Fibroblast of skin of right biceps (primary cell): ENCODE measurements at places on chromosomes 13 and 19.

- peak; percentile 85 for DNase-seq
These were observed 8.3 kb upstream of the MZF1 start for GRCh38 chr19:58581227-58582141.

DNA sequence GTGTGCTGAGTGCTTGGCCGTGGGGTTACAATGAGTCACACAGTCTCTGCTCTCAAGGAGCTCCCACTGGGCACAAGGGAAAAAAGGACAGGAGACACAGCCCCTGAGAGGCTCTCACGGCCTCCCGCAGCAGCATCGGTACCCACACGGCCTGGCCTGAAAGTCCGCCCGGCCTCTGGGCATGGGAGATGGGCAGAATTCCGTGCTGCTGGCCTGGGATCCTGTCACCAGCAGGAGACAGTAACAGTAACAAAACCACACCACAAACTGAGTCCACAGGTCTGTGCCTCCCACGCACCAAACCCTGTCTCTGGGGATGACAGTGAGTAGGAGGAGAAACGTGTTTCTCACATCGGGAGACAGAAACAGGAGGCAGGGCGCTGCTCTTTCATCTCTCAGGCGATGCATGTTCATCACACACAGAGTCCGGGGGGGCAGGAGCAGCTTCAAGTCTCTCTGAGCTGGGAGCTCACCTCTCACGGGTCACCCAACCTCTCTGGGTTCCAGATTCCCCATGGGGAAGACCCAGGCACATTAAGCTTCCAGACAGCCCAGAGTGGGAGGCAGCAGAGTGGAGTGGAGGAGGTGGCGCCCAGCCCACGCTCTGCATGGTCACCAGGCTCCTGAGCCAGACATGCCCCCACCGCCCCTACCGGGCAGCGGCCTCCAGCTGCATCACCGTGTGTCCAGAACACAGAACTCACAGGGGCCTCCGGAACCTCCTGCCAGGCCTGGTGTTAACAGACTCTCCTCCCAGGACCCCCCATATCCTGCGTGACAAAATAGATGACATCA is 124.7 kb upstream of the VSTM2B start:
- DNase-seq, result no peak

- DNase-seq, result peak; percentile 26
These were observed 7.1 kb upstream of the DOCK6 start for GRCh38 chr19:11269408-11269807.

- DNase-seq, result no peak
These were observed 376.7 kb downstream of the LIG4 start for GRCh38 chr13:107838588-107839161.

GRCh38 chr13:101085551-101085950 is 330.8 kb downstream of the NALCN start:
- DNase-seq, result no peak

GRCh38 chr13:110294146-110294545 is 12.8 kb downstream of the COL4A1 start:
- DNase-seq, result no peak

DNA sequence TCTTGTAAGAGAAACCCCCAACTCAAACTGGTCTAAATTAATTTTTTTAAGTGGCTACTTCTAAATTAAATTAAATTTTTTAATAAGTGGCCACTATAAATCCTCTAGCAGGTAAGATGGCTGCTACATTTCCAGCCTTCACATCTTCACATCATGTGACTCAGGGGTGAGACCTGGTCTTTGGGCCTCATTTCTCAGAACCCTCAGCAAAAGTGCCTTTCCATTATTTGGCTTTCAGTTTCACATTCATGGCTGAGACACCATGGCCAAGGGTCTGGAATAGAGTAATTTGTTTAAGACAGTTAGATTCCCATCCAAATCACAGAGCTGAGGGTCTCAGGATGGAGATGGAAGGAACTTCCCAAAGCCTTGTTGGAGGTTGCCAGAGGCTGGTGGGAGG is 47.5 kb downstream of the DCT start:
- no peak for DNase-seq

GRCh38 chr13:80611310-80611709 is 270.4 kb upstream of the SPRY2 start:
- no peak for DNase-seq

DNA sequence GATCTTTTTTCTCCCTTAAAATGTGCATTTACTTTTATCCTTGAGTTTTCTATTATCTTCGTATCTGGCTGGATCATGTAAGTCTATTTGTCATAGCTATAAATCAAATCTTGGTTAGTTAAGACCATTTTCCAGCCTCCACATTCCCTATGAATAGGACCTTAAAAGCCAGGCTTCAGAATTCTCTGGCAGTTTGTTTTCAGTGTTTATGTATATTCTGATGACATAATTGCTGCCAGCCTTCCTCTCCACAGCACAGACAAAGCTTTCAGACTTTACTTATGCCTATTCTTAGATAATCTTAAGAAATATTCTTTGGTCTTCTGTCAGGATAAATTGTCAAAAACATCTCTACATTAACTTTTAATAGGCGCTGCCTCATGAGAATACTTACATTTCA is 870.8 kb upstream of the SPRY2 start:
- DNase-seq, result no peak

GRCh38 chr19:2974342-2975041 is 2.9 kb upstream of the TLE6 start:
- DNase-seq, result no peak

DNA sequence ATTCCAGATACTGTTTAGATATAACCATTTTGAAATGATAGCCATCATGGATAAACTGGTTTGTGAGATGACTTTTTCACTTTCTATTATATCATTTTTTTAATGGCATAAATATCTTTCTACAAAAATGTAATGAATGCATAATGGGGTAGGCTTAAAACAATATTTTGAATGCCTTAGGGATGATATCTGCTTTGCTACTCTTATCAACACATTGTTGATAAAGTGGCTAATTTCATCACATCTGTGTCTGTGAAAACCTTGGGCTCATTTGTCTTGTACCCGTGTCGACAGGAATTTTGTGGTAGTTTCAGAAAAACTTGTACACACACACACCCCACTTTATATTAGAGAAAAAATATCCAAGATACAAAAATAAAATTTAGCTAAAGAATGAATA is 44.1 kb downstream of the SLITRK6 start:
- DNase-seq, result no peak

- peak; percentile 48 for DNase-seq
These were observed 36.2 kb downstream of the WASF3 start for GRCh38 chr13:26593661-26594060.

DNA sequence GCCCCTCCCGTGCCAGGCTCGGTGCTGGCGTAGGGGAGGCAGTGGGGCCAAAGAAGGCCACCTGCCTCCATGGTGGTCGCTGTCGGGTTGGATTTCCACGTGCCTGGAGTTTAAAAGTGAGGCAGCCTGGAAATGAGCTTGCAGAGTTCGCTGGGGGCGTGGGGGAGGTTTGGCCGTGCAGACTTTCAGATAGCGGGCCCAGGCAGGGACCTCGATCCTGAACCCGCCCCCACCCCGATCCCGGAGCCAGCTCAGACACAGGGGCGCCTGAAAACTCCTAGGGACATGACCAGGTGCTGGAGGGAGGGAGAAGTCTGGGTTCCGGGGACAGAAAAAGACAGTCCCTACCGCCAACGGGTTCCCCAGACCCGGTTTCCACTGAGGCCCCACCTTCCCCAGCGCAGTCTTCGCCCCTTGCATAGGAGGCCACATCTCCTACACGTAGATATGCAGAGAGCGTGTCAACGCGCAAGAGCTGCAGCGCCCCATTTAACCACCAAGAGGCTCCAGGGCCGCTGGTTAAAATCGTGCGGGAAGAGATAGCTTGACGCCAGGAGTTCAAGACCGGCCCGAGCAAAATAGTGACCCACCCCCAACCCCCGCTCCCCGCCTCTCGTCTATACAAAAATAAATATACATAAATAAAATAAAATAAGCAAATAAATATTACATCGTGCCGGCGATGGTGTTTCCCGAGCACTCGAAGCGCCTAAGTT is 8.5 kb downstream of the CCDC8 start:
- peak; percentile 61 for DNase-seq

DNA sequence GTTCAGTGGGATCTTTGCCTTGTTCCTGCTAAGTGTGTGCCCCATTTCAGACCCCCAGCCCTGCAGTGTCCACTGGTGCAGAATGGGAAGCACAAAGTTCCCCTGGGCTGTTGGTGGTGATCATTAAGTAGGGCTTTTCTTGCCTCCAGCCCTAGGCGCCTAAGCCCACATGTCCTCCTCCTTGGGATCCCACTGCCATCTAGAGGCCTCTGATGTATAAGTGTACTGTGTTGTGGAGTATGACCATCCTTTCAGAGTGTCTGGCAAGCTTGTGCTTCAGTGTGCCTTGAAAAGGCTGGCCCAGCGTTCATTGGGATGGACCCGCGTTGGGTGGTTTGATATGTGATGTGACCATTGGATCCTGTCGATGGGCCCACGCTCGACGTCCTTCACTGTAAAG is 71.2 kb downstream of the WASF3 start:
- peak; percentile 41 for DNase-seq

- DNase-seq, result no peak
These were observed 8.2 kb downstream of the C3 start for GRCh38 chr19:6712231-6712630.

DNA sequence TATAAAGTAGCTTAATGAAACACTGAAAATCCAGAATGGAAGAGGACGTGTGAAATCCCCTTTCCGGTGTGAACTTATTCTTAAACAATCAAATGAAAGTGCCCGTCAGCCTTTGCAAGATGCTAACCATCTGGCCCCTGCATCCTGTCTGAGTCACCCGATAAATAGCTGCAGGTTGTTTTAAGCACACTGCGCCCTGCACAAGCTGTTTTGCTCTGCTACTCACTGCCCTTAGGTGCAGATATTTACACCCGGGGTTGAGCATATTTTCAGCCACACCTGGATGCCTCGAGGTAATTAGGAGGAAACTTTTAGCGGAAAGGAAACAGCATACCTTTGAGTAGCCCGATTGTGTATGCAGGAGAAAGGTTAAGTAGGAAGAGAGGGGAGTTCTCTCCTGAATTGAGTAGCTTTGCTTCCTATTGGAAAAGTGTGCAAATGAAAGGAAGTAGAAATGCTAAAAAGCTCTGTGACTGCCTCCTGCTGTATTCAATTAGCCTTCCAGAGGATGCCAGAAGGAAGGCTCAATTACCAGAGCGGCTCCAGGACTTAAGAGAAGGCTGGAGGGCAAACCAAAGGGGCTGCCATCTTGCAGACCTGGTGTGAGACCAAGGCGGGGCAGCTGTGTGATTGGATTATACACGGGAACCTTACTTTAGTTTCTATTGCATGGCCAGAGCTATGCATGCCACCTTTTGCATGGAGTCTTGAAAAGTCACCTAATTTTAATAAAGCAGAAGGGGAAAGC is 42.5 kb downstream of the IRS2 start:
- DNase-seq, result peak; percentile 63
